ENCODE measurements at places on chromosomes 7 and 10.
A peak's percentile ranks its signal among the peaks of the same experiment; 100 is the strongest.

DNA sequence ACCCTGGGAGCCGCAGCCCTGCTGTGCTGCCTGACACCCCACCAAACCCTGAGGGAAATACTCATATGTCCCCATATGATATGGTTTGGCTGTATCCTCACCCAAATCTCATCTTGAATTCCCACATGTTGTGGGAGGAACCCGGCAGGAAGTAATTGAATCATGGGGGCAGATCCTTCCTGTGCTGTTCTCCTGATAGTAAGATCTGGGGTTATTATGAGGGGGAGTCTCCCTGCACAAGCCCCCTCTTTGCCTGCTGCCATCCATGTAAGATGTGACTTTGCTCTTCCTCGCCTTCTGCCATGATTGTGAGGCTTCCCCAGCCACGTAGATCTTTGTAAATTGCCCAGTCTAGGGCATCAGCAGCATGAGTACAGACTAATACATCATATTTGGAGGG lies 68.7 kb downstream of the RGS10 start:
- no peak for DNase-seq

GRCh38 chr7:155263581-155264143 lies 34.0 kb upstream of the INSIG1 start:
- DNase-seq, result no peak

DNA sequence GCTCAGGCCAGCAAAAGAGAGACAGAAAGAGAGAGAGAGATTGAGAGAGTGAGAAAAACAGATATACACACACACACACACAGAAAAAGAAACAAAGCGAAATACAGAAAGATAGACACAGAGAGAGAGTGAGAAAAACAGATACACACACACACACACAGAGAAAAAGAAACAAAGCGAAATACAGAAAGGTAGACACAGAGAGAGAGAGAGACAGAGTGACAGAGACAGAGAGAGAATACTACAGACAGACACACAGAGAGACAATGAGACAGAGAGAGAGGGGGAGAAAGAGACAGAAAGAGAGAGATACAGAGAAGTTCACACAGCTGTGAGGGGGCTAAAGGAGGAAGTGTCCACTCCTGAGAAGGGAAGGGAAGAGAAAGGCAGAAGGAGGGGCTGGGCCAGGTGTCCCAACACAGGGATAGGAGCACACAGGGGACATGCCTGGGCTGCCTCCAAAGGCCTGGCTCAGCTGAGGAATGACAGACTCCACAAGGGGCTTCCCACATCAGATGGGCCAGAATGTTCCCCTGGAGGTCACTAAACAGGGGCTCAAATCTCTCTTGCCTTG lies 4.3 kb downstream of the GCK start:
- DNase-seq, result no peak

DNA sequence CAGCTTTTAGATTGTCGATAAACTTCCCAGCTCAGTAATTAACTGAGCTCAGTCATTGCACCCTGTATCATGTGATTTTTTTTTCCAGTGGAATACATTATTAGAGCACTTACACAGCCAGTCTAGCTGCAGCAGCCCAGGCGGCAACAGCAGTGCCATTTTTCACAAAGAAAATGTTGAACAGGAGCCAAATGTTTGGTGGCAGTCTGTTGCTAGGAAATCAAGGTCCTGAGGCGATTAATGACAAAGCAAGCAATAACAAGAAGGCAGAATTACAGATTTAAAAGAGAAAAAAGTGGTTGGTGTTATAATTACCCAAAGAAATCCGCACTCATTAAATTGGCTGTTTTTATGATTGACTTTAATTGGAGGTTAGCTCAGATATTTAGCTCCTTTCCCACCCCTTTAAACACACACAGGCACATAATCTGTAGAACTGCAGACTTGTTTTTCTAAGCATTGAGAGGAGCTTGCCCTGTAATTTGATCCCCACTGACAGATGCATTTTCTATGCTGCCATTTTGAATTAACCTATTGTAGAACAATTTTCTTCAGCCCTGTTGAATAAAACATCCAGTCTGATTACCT lies 267.4 kb downstream of the ADK start:
- no peak for DNase-seq

GRCh38 chr10:3339531-3339950 lies 167.0 kb upstream of the PITRM1 start:
- no peak for DNase-seq

DNA sequence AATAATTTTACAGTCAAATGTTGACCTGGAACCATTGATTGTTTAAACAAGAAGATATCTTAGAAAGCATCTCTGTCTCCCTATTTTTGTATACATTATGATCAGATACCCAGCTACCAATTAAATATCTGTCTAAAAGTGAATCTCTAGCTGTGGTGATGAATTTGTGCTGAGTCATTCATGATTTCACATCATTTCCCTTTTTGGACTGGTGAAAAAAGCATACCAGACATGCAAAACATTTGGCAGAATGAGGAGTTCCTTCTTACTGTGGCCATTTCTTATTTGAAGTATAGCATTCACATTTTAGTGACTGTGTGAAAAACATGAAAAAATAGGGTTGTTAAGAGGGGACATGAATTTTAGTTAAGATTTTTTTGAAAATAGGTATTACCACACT lies 98.0 kb upstream of the GATA3 start:
- no peak for DNase-seq

DNA sequence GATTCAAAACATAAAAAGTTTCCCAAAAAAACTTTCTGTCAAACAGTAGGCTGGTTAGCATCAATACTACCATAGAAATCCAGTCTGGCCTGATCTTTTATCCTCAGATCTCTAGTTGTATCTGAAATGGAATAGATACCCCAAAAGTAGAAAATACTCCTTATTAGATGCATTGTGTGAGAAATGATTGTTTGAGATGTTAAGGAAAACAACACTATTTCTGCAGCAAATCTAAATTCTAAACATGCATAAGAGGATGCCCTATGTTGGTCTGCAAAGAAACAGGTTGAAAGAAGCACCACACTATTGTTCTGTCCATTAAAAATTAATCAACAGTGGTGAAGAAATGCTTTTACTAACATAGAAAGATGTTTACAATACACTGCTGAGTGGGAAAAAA lies 121.0 kb downstream of the NPY start:
- no peak for DNase-seq

DNA sequence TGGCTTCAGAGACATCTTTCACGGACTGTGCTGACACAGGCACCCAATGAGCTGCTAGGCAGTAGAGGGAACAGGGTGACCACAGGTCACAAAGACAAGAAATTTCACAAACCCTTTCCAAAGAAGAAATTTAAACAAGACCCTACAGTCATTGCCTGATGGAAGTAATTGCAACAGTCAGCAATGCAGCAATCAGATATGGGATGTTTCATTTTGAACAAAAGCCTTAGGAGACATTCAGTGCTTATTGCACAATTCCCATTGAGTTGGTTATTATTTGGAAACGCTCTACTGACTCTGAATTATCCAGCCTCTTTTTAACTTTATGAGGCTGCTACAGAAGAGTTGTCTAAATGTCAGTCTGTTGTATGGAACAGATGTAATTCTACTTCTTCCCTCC lies 85.5 kb downstream of the ETV1 start:
- DNase-seq, result no peak

DNA sequence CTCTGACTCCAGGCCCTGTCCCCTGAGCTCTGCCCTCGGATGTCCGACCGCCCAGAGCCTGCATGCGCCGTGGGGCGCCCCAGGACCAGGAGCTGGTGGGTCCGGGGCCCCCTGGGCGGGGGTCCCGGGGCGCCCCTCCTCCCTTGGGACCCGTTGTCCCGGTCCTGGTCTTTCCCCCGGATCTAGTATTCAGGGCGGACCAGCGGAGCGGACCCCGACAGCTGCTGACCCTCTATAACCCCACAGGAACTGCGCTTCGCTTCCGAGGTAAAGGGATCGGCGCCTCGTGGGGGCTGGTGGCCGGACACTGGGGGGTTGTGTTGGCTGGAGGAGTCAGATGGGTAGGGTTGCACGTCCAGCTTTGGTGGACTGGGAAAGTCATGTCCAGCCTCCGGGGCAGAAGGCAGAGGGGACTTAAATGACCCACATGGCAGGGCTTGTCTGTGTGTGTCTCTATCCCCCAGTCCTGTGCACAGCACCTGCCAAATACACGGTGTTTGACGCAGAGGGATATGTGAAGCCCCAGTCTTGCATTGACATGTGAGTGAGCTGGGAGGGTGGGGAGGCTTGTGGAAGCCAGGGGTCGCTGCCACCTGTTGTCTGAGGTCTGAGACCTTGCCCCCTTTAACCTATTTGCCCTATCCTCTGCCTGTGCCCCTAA lies 520 bp downstream of the MOSPD3 start:
- DNase-seq, result no peak

- DNase-seq, result no peak
Measured at GRCh38 chr10:120610791-120611190, 153.8 kb downstream of the PLPP4 start.

GRCh38 chr7:134809616-134810015 lies 30.2 kb downstream of the CALD1 start:
- DNase-seq, result no peak

- DNase-seq, result no peak
Measured at GRCh38 chr7:5226921-5227785, 37.1 kb downstream of the WIPI2 start.

DNA sequence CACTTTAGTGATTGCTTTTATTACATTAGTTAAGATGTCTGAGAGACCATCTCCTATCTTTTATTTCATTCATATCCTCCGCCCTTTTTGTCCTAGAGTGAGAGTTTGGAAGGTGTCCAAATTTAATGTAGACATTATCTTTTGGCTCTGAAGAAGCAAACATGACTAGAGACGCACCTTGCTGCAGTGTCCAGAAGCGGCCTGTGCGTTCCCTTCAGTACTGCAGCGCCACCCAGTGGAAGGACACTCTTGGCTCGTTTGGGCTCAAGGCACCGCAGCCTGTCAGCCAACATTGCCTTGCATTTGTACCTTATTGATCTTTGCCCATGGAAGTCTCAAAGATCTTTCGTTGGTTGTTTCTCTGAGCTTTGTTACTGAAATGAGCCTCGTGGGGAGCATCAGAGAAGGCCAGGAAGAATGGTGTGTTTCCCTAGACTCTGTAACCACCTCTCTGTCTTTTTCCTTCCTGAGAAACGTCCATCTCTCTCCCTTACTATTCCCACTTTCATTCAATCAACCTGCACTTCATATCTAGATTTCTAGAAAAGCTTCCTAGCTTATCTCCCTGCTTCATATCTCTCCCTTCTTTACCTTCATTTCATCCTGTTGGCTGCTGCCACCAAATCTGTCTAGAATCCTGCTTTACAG lies 10.4 kb upstream of the CLCN1 start:
- peak; percentile 12 for DNase-seq

DNA sequence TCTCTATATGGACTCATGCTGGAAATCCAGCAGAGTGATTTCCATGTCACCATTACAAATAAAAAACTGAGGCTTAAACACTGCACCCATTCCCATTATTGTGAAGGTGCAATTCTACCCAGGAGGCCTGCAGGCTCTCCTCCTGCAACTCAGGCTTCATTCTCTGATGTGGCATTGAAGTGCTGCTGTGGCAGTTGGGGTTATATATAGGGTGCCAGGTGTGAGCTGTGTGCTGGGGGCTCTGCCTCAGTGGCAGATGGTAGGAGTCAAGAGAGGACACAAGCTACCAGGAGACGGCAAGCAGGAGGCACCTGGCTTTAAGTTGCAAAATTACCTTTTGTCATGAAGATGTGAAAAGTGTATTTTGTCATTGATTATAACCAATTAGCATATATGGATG lies 21.3 kb downstream of the ZNF107 start:
- no peak for DNase-seq

GRCh38 chr7:68752485-68753178 lies 845.6 kb upstream of the AUTS2 start:
- DNase-seq, result no peak

DNA sequence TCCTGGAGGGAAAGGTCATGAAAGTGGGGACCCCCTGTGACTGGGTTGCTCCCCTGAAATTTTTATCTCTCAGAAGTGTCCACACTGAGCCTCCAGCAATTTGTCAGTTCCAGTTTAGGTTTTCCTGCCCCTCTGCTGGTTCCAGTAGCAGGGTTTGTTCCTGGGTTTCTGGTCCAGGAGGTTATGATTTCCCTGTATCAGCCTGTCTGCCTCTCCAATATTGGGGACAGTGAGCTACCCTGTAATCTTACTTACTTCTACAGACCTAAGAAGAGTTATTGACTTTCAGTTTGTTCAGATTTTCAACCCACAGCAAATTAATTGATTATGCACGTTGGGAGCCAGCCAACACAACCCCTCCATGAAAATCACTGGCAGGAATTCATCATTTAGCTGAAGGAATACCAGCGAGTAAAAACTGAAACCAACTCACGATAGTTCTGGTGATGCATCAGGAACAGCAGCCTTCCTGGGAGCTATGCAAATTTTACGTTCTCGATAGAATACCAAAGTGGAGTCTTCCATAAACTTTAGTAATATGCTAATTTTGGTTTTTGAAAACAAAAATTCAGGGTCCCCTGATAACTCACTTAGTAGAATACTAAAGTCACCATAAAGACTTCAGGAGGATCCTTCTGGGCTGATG lies 31.3 kb upstream of the IL15RA start:
- no peak for DNase-seq

DNA sequence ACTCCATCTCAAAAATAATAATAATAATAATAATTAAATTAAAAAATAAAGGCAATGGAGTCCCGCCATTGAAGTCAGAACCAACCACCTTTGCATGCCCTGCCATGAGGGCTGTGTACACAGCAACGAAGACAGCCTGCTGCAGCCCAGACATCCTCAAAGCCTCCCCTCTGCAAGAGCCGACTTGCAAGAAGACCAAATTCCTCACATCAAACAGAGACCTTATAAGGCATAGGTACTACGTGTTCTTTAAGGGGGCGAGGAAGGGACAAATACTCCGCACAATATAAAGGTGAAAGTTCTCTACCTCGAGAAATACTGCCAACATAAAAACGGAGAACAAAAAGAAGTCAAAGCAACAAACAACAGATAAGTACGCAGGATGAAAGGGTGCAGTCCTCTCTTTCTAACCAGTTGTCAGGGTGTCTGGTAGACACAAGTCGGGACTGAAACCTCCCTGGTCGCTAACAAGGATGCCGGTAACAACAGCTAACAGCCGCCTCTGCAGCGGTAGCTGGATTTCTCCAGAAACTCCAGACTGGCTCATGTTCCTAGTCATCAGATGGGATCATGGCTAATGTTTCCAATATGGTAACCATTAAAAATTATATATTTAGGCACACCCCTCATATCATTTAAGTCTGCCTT lies 23.6 kb downstream of the FGFR2 start:
- DNase-seq, result no peak

- no peak for DNase-seq
Measured at GRCh38 chr7:68823996-68824780, 774.1 kb upstream of the AUTS2 start.

DNA sequence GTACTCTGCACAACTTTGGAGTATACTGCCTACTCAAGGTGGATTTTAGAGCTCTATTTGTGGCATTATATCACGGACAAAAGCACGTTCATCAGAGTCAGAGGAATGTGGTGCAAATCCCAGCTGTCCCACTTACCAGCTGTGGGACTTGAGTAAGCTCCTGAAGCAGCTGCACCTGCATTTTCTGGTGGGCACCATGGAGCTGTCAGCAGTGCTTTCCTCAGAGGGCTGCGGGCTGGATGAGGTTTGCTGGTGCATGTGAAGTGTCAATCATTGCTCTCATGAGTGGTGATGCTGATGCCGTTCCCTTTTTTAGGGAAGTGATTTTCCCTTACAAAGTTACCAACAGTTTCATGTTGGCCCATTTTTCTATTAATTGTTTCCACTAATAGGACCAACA lies 53.4 kb downstream of the EGFR start:
- no peak for DNase-seq

All from stimulated activated CD8-positive, alpha-beta memory T cell treated with anti-CD3 and anti-CD28 coated beads, Interleukin-15, amount 100 ng/mL, for 4 hours (primary cell).